ENCODE measurements at places on chromosomes 7 and 10.

GRCh38 chr10:122648599-122649428, 50.8 kb downstream of the C10orf120 start:
- peak; percentile 57 for DNase-seq

DNA sequence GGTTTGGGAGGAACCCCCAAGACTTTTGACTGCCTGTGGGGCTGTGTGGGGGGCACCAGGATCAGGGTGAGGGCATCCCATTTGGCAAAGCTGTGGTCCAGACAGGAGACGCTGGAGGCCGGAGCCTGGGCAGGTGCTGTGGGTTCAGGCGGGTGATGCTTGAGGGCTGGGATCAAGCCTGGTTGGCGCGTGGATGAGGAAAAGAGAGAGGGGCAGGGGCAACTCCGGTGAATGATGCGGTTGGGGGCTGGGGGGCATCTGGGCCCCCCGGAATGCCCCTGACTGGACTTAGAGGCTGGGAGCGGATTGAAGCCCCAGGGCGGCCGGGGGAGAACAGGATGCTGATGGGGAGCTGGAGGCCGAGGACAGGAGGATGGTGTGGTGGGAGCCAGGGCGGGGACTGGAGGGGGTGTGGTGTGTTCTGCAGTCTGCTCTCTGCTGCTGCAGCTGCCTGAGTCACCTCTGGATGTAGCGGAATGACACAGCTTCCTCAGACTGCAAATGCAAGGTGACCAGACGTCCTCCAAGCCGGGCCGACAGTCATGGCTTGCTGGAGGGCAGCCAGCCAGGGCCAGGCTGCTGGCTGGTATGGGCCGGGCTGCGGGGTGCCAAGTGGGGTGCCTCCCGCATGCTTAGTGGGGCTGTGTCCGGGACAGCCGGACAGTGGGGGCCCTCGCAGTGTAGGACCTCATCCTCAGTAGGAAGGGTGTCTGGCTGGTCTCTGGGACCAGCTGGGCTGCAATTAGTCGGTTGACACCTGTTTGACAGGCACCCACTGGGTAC, 3.2 kb downstream of the MAFK start:
- DNase-seq: peak; percentile 54

DNA sequence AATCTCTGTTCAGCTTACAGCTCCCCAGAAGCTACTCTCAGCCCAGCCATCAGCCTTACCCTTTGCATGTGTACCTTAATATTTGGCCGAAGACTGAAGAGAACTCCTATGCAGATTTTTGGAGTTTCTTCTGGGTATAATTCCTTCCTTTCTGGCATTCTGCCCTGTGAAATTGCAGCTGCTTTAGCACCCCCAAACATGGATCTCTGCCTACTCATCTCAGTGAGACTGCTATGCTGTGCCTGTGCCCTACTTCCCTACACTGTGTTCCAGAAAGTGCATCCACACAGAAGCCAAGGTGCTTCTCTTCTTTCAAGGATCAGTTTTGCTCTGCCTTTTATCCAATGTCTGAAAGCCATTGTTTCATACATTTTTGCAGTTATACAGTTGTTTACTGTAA, 81.6 kb downstream of the NPY start:
- no peak for DNase-seq

DNA sequence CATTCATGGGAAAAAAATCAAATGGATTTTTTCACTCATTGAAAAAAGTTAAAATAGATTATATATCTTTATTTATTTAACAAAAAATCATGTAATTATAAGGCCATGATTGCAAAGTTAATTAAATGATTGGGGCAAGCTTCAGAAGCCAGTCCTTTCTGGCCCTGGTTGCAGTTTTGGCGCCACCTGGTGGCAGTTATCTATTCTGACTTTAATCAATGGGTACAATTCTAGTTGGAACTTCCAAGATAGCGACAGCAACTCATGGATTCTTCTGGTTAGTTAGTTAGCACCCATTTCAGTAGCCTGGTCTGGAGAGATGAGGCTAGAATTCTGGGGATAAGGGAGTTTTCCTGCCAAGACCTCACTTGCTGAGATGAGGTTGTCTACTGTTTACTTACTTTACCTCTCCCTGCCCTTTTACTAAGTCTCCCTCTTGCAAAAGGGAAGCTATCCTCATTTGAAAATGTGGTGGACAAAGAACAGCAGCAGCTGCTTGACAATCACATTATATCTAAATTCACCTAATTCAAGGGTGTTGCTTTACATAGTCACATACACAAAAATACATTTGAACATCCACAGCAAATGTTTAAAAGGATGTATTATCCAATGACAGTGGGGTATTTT, 42.3 kb downstream of the NOC3L start:
- peak; percentile 56 for DNase-seq

- DNase-seq: no peak
Measured at GRCh38 chr10:98461500-98461842, 14.7 kb upstream of the HPS1 start.

DNA sequence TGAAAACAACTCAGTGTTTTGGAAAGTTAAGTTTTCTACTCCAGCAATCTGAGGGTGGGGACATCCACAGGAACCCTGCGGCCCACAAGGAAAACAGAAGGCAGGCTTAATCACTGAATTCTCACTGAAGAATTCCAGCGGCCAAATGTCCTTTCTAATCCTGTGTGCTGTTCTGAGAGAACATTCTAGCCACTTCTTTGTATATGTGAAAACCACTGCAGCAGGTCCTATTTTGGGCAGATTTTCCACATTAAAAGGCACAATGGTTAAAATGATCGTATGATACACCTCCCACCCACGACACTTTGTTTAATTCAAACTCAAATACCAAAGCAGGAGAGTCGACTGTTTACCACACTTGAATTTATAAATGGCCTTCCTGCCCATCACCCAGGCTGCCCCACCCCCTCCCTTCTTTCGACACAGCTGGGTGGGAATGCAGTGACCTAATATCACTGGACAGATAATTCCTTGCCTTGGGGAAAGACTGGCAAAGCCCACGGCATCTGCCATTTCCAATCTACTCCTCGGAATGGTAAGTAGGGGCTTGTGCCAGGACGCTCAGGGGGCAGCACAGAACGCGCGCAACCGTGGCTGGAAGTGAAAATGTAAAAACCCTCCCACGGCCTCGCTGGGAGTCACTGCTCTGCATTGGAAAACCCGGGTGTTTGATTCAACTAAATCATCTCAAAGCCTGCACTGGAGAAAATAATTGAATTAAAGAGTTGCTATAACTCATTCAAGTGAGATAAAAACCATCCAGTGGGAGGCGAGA, 67.0 kb downstream of the CTBP2 start:
- DNase-seq: peak; percentile 68

GRCh38 chr7:114879554-114879953, 42.3 kb upstream of the MDFIC start:
- DNase-seq: no peak

- no peak for DNase-seq
Measured at GRCh38 chr7:157817433-157817832, 480.6 kb downstream of the DNAJB6 start.

DNA sequence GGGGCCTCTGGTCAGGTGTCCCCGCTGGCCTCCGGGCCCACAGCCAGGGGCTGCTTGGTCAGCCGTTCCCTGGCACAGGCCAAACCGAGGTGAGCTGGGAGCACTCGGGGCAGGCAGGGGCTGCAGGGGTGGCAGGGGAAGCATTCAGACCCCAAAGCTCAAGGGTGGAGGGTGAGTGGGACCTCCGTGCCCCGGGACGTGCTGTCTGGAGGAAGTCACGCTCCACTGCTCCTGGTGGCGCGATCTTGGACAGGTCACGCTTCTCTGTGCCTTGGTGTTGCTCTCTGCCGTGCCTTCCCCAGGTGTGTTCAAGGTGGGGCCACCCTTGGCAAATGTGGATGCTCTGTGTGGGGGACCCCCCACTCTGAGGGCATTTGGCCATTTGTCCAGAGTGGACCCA, 24.6 kb upstream of the ELFN1 start:
- DNase-seq: peak; percentile 12

GRCh38 chr7:151080522-151081169, at the start of gene FASTK:
Gene FASTK, minus strand, starts transcription at chr7:151080809. Its CDS starts 43 bp downstream, at chr7:151080766.
- peak; percentile 91 for DNase-seq

- no peak for DNase-seq
Measured at GRCh38 chr7:130363026-130363847, 17.1 kb upstream of the CPA1 start.

DNA sequence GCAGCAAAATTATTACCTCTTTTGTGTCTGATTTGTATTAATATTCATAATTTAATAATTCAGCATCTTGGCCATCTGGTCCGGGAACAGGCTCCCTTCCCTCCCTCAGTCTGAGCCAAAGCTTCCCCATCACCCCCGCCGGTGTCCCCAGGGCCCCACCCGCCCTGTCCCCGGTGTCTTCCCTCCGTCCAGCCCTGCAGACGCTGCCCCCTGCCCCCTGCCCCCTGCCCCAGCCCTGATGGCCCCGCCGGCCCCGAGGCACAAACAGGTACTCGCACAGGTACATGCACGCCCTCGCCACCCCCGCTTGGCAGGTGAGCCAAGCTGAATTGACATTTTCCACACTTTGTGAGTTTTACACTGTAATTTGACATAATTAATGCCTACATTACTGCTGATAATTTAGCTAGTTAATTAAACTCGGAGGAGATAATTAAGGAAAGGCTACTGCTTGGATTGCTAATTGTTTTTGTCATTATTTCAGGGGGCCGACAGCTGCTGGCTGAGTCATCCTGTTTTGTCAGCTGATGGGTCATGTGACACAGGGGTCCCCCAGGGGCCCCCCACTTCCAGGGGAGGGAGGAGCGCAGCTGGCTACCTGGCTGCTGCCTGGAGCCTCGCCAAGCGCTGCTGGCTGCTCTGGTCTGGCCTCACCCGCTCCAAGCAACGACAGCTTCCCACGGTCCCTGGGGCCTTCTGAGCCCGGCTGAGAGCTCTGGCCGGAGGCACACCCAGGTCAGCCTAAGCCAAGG, 36.6 kb downstream of the MICALL2 start:
- no peak for DNase-seq

- no peak for DNase-seq
Measured at GRCh38 chr7:116148626-116149025, 61.7 kb upstream of the TES start.

DNA sequence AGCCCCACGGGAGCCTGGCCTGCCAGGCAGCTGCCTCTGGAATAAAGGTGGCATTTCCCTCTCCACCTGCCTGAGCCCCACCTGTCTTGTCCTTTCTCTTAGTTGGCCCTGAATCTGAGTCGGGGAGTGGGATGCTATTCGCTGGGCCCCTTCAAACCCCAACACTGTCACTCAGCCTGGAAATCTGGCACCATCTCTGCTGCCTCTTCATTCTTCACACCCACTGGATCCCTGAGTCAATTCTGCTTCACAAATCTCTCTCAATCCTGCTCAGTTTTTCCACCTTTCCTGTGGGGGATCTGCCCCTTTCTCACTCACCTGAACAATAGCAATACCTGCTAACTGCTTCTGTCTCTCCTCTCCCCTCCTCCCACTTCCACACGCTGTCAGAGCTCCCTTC, 10.6 kb downstream of the CRTAC1 start:
- no peak for DNase-seq

- no peak for DNase-seq
Measured at GRCh38 chr7:12635830-12636229, 51.6 kb upstream of the ARL4A start.

- DNase-seq: no peak
Measured at GRCh38 chr10:133254421-133255120, 16.9 kb downstream of the VENTX start.

- no peak for DNase-seq
Measured at GRCh38 chr10:100656454-100656853, 88.9 kb upstream of the PAX2 start.

DNA sequence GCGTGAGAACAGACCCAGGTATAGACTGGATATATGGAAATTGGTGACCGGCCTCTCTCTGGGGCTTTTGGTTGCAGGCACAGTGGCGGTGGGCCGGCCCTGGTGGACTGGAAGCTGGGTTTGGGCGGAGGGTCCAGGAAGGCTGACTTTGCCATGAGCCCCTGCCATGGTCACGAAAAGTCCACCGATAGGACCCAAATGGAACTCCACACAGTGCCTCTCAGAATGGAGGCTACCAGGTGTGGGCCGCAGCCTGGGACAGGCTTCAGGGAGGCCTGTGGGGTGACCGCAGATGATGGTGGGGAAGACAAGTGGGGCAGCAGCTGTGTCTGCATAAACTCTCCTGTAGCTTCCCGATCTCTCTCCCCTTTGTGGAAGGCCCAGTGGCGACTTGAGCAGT, 123.2 kb downstream of the DNAJB6 start:
- DNase-seq: no peak

GRCh38 chr7:159086301-159086925, 58.3 kb downstream of the VIPR2 start:
- no peak for DNase-seq

- DNase-seq: no peak
Measured at GRCh38 chr10:100750291-100751210, 5.2 kb downstream of the PAX2 start.

- no peak for DNase-seq
Measured at GRCh38 chr7:138449580-138449979, 10.5 kb upstream of the TRIM24 start.

DNA sequence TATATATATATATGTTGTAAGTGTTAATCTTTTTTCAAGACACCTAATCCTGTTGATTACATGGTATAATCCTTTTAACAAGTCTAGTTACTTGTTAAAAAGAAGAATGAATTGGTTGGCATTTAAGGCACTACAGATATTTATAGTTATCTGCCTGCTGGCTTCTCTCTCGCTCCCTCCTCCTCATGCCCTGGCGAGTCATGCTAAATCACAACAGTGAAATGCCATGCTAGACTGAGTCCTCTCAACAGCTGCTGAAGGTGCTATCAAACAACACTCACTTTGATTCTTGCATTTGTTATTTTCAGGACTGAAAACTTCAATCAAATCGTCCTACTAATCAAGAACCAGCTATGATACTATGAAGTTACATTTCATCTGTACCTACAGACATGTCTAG, 15.4 kb downstream of the NRAP start:
- DNase-seq: peak; percentile 33

DNA sequence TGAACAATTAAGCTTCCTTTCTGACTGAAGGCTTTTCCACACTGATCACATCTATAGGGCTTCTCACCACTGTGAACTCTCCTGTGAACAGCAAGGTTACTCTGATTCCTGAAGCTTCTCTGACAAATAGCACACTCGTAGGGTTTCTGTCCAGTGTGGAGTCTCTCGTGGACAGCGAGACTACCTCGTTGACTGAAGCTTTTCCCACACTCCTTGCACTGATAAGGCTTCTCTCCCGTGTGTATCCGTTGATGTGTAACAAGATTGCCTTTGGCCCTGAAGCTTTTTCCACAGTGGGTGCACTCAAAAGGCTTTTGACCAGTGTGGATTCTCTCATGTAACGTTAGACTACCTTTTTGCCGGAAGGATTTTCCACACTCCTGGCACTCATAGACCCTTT, 4.4 kb downstream of the ZNF32 start:
- no peak for DNase-seq

DNA sequence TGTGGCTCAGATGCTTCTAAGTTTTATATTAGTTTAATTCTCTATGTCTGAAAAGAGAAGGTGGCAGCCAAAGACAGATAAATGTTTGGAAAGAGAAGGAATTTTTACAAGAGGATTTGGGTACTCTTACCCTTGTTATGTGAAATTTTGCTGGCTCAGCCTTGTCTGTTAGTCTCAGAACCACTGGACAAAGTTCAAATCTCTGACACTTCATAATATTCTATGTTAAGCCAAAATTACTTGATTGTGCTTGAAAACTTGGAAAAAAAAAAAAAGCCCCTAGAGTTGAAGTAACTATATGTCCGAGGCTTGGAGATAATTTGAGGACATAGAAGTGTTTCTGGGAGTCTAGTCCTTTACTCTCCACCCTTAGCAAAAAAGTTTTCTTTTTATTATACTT, 1079.3 kb upstream of the LRRTM3 start:
- DNase-seq: no peak

GRCh38 chr7:81851413-81851812, 81.6 kb upstream of the HGF start:
- no peak for DNase-seq

Measured in left ventricle myocardium inferior (tissue), 1 donor.